ENCODE measurements at places on chromosomes 1 and 21.
A peak's percentile ranks its signal among the peaks of the same experiment; 100 is the strongest.

- no peak for DNase-seq
Measured at GRCh38 chr1:156157966-156158365, 4.6 kb downstream of the SEMA4A start.

GRCh38 chr1:5002676-5003075 is 348.3 kb downstream of the AJAP1 start:
- DNase-seq = no peak

DNA sequence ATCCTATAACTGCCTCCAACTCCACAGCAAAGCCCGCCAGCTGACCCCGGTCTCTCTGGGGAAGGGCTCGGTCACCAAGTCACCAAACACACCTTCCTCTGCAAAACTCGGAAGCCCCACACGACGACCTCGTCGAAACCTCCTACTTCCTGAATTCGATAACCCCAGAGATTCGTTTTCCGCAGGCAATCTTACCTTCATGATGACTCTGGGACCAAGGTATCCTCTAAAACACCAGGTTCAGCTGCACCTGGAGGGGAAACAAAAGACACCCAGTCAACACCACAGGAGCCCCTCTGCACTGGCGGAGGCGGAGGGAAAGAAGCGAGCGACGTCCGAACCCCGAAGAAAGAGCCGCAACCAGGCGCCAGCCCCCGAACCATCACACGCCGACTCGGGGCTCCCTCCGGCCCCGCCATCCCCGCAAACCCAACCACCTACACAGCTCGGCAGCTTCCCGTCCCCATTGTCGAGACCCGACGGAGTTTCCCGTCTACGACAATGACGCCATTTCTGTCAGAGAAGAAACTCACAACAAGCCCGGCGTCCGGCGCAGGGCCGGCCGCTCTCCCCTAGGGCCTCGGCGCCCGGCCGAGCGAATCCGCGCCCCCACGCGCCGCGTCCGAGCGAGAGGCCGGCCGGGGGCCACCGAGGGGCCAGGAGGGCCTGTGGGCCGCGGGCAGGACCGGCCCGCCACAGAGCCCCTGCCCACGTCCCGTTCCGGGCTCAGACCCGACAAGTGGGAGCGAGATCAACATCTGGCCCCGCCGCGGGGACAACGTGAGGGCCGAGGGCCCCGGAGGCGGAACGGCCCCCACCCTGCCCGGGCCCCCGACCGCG is 1.0 kb downstream of the ARID4B start:
- DNase-seq = peak; percentile 32

DNA sequence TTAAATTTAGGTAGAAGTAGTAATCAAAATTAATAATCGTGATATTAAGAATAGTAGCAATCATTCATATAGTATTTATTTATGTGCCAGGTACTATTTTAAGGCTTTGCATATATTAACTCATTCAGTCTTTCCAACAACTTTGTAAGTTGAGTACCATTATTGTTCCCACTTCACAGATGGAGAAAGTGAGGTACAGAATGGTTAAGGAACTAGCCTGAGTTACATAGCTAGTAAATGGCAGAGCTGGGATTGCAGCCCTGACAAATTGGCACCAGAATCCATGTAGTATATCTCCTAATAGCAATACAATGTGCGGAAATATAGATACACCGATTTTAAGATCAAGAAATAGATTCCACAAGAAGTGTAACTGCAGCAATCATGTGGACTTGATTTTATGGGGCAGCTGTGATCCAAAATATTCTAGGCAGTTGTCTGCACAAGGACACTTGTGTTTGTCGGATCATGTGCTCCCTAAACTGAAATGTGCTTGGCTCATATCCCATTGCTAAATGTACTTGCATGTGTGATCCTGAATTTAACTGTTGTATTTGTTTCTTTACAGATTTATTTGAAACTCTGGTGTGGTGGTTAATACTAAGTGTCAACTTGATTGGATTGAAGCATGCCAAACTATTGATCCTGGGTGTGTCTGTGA is 5.8 kb upstream of the GTF2B start:
- DNase-seq = no peak

DNA sequence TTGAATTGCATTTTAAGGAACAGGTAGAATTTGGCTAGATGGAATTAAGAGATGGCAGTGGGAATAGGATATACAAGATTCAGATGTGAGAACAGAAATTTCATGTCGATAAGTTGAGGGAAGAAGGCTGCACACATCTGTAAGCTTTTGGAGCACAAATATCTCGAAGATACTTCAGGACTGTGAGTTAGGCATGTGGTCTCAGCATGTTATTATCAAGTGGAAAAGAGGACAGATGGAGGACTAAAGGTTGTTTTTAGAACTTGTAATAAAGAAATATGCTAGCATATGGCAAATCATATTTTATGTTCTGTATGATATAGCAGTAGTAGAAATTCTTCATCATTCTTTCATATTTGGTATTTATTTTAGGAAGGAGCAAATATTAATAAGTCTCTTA is 61.5 kb downstream of the KIF1B start:
- DNase-seq = no peak

DNA sequence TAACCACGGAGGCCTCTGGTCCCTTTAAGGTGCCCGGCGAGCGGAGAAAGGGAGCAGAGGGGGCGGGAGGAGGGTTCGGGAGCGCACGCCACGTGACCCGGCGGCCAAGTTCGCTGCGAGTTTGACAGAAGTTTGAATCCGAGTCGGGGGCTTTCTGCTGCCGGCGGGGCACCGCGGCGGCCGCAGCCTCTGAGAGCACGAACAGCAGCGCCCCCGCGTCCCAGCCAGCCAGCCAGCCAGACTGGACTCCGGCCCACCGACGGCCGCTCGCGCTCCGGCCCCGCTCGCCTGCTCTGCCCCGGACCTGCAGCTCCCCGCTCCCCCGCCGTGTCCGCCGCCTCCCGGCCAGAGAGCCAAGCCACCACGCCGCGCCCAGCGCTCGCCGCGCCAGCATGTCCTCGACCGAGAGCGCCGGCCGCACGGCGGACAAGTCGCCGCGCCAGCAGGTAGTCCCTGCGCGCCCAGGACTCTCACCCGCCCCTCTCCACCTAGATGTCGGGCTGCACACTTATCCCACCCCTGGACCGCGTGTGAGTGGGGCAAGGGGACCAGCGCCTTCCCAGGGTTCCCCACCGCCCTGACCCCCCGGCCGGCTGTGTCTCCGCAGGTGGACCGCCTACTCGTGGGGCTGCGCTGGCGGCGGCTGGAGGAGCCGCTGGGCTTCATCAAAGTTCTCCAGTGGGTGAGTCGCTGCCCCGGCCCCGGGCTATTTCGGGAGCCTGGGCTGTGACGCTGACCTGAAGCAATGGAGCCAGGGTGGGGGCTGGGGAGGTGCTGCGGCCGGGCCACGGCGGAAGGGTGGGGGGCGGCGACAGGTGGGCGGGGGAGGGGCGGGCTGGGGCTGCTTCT is at the start of gene SYPL2:
Gene SYPL2, plus strand, starts transcription at position 95 of the 849 bp plus-strand sequence. Its CDS starts 298 bp downstream, at position 393.
- DNase-seq = no peak

DNA sequence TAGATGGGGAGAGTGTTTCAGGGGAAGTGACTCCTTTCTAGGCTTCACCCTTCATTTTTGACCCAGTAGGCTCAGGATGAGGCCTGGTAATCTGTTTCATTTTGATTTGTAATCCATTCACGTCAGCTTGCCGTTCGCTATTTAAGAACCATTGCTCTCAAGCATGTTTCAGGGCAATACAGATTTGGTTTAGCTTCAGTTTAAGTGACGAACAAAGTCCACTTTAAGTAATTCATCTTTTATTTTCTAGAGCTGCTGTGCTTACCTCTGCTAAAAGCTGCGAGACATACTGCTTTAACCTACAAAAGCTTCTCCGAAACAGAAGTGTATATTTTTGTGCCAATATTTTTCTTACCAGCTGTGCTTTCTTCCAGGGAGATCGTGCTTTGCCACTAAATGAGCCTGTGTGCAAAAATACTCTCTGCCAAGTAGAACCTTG is 8.9 kb upstream of the FMO3 start:
- no peak for DNase-seq

- DNase-seq = no peak
Measured at GRCh38 chr1:212780759-212781158, 10.8 kb downstream of the NSL1 start.

GRCh38 chr1:192916021-192916420 is 107.2 kb downstream of the RGS2 start:
- no peak for DNase-seq

GRCh38 chr1:234943836-234944402 is 184.7 kb downstream of the TOMM20 start:
- no peak for DNase-seq

- no peak for DNase-seq
Measured at GRCh38 chr1:166627558-166627957, 211.7 kb upstream of the POGK start.

- no peak for DNase-seq
Measured at GRCh38 chr1:167512046-167512654, 6.2 kb downstream of the CD247 start.

DNA sequence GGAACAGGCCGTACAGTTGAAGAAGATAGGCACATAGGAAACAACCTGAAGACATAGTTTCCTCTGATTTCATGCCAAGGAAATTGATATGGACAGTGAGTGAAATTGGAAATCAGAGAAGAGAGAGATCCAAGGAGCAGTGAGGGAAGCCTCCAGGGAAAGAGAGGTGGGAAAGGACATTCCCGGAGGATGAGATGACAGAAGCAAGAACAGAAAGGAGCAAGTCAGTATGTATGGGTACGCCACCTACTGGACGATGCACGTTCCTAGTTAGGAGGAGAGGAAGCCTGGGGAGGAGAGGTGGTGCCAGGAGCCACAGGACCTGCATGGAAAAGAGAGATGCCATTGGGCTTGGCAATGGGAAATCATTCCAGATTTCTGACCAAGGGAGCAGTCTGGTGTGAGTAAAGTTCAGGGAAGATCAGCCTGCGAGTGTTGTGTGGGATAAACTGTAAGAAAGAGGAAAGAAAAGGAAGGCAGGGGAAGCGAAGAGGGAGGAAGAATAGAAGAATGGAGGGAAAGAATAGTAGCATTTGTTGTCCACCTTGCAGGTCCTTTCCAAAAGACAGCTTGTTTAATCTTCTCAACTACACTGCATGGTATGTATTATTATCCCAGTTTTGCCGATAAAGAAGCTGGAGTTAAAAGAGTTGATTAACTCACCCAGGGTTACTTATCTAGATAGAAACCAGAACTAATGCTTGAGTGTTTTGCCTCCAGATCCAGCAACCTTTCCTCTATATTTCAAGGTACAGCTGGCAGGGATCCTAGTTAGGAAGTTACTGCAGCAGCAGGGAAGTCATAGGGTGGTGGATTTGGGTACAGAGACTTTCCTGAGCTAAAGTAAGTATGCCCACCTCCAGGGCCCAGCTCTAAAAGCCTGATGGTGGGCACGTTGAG is 27.4 kb downstream of the C1orf116 start:
- DNase-seq = peak; percentile 41

GRCh38 chr1:5993556-5994491 is 1.6 kb upstream of the NPHP4 start:
- no peak for DNase-seq

- DNase-seq = no peak
Measured at GRCh38 chr1:18949686-18950400, 6.6 kb downstream of the IFFO2 start.

DNA sequence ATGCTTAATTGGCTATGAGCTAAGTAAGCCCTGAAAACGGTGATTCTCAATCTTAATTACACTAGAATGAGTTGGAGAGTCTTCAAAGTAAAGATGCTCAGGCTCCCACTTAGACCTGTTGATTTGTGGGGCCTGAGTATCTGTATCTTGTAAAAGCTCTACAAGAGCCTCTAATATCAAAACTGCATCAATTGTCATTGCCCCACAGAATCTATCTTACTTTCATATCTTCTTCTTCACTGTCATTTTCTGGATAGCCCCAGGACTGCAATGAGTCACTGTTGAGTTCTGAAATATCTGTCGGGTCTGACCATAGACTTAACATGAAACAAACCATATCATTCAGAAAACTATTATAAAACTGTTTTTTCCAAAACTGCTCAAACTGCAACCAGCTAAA is 102.8 kb upstream of the SERTAD4 start:
- DNase-seq = no peak

- no peak for DNase-seq
Measured at GRCh38 chr1:46218443-46218842, 15.3 kb downstream of the LURAP1 start.

GRCh38 chr1:62717483-62717882 is 29.3 kb upstream of the DOCK7 start:
- no peak for DNase-seq

DNA sequence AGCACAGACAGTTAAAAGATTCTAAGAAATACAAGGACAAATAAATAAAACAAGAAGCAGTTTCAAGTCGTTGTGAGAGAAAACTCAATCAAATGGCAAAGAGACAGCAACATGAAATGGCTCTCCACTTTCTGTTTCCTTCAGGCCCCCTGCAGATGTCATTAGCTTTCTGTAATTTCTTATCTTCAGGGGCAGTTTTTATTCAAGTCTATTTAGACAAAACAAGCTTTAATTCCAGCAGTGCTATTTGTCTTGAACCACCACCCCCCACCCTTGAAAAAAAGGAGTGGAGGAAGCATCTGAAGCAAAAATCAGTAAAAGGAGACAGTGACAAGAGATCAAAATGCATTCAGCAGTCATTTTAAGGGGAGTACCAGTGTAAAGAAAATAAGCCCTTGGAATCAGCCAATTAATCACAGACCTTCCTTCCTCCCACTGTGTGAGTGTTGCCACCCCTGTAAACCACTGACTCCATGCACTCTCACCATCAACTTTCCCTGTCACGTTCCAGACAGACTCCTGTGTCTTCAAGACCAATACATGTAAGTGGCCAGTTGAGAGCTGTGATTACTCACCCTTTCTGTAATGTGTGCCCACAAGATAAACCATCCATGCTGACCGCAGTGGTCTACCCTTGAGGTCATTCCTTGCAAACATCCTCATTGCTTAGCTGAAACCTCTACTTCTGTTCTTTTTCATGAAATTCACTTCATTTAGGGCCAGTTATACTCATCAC is 136.1 kb upstream of the HOOK1 start:
- DNase-seq = no peak

- no peak for DNase-seq
Measured at GRCh38 chr21:46244602-46245001, 16.0 kb upstream of the LSS start.

GRCh38 chr1:74548961-74549750 is 36.7 kb upstream of the LRRC53 start:
- no peak for DNase-seq

- no peak for DNase-seq
Measured at GRCh38 chr1:212470059-212470458, 37.3 kb downstream of the NENF start.

- no peak for DNase-seq
Measured at GRCh38 chr1:25484096-25484495, 53.4 kb downstream of the MACO1 start.

- no peak for DNase-seq
Measured at GRCh38 chr1:202302166-202302565, 39.6 kb downstream of the UBE2T start.

DNA sequence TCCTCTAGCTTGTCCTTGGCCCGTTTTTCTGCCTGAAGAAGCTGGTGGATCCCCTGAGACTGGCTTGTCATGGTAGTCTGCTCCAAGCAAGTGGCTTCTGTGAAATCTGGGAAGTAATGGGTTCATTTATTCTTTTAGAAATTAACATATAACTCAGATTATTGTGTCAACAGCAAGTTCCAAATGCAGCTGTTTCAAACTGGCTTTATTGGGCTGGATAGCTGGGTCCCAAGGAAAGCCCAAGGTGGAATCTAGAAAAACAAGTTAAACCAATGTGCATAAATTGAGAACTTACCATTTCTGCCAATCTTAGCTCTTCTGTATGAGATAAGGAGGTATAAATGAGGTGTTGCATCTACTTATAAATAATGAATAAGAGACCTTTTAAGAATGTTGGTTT is at the start of gene ATP6V1G3:
Gene ATP6V1G3, minus strand, starts transcription at position 101 of the 400 bp plus-strand sequence. Its CDS starts 30 bp downstream, at position 71.
- no peak for DNase-seq

Data from HuH-7.5 (cell line).